ENCODE measurements at places on chromosomes 4 and X. TPM values are rescaled to one million over a fixed set of nuclear protein-coding genes. Genes with fewer than 3 reads are reported as not detected.

Gene GLRA2
- not detected for total RNA-seq

Gene SYP
- total RNA-seq: under 0.01 TPM

Gene HELT
- not detected for total RNA-seq

Gene SMPX
- not detected for total RNA-seq

Gene ZNF141
- 9.5 TPM for total RNA-seq

Gene PAGE2B
- total RNA-seq: not detected

Gene TRIML2
- total RNA-seq: not detected

Gene SPATA4
- 0.97 TPM for total RNA-seq

Gene ZNF280C
- total RNA-seq: 7.1 TPM

Gene ADGRG4
- not detected for total RNA-seq

Gene NPY5R
- total RNA-seq: 0.32 TPM

Gene RTL9
- total RNA-seq: under 0.01 TPM

Gene HSD17B13
- total RNA-seq: not detected

Gene SOX3
- total RNA-seq: not detected

Gene ARMCX1
- 41.9 TPM for total RNA-seq

Gene KCND1
- total RNA-seq: 2.6 TPM

Gene TMPRSS11D
- total RNA-seq: not detected

Gene HDAC8
- 25.8 TPM for total RNA-seq

Gene NLGN4X
- 0.86 TPM for total RNA-seq

Gene BLOC1S4
- total RNA-seq: 12.6 TPM

Gene TGIF2LX
- total RNA-seq: not detected

Gene SRPK3
- 0.86 TPM for total RNA-seq

Gene TLR3
- total RNA-seq: 0.97 TPM

Gene MAGEA2
- not detected for total RNA-seq

Gene FAM9B
- total RNA-seq: not detected

Gene SOWAHD
- total RNA-seq: not detected

Gene PRKG2
- total RNA-seq: 0.64 TPM

Gene MAGEB10
- not detected for total RNA-seq

Gene HHIP
- 1.7 TPM for total RNA-seq
